Activated naive CD8-positive, alpha-beta T cell treated with anti-CD3 and anti-CD28 coated beads for 36 hours (primary cell): ENCODE measurements at places on chromosomes 5 and 9. TPM values are rescaled to one million over a fixed set of nuclear protein-coding genes. Genes with fewer than 3 reads are reported as not detected.

OR13J1 gene
- not detected for total RNA-seq

TSLP gene
- total RNA-seq: 0.99 TPM

PCDHB14 gene
- not detected for total RNA-seq

RGS7BP gene
- not detected for total RNA-seq

GAPT gene
- 0.22 TPM for total RNA-seq

TPM2 gene
- total RNA-seq: 4.6 TPM

FGF1 gene
- not detected for total RNA-seq

SOHLH1 gene
- not detected for total RNA-seq

SHOC1 gene
- not detected for total RNA-seq

FBXL7 gene
- total RNA-seq: not detected

MSX2 gene
- not detected for total RNA-seq

SLC6A19 gene
- total RNA-seq: not detected

ZNF462 gene
- not detected for total RNA-seq

ACTBL2 gene
- total RNA-seq: not detected

F12 gene
- total RNA-seq: 5.6 TPM

SPAAR gene
- not detected for total RNA-seq

MACROH2A1 gene
- total RNA-seq: 201 TPM

PCDHAC2 gene
- total RNA-seq: not detected

ST8SIA4 gene
- 17.3 TPM for total RNA-seq

IL33 gene
- not detected for total RNA-seq

PCDHA9 gene
- total RNA-seq: not detected

SLC45A2 gene
- total RNA-seq: not detected

LOX gene
- not detected for total RNA-seq

MCIDAS gene
- total RNA-seq: 0.32 TPM

PCSK1 gene
- not detected for total RNA-seq

RELL2 gene
- 27.3 TPM for total RNA-seq

BTNL3 gene
- total RNA-seq: not detected

SGCD gene
- total RNA-seq: not detected

CCDC180 gene
- total RNA-seq: 1.3 TPM

S100Z gene
- 0.23 TPM for total RNA-seq

UNC5A gene
- not detected for total RNA-seq

NPR3 gene
- not detected for total RNA-seq

PDE6A gene
- not detected for total RNA-seq

C6 gene
- not detected for total RNA-seq

ACOT12 gene
- not detected for total RNA-seq

ZBTB26 gene
- 5.8 TPM for total RNA-seq

N4BP3 gene
- total RNA-seq: 12.9 TPM

COL27A1 gene
- 11.4 TPM for total RNA-seq

TMEM232 gene
- 0.66 TPM for total RNA-seq

GLRA1 gene
- total RNA-seq: not detected

RMI1 gene
- total RNA-seq: 34.4 TPM

SLC23A1 gene
- not detected for total RNA-seq
